ENCODE measurements at places on chromosomes 6 and 20.

DNA sequence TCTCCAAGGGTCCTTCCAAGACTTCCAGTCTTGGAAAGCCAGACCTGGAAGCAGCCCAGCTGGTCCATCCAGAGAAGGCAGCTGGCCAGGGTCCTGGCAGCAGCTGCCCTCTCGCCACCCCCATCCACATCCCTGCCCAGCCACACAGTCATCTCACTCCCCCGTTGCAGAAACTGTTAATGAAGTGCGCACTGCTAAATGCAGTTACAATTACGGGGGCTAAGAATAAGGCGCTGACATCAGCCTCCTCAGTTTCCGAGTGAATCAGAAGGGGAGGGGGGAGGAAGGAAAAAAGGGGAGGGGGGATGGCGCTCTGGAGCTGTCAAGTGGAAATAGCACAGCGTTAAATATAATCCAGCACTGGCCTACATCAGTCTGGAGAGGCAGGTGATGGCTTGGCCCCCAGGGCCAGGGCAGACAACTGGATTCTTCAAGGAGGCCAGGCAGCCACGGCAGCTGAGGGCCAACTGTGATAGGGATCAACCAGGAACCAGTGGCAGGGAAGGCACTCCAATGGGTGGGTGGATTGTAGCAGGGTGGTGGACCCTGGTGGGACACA lies 6.9 kb downstream of the RIMS4 start:
- DNase-seq: no peak

DNA sequence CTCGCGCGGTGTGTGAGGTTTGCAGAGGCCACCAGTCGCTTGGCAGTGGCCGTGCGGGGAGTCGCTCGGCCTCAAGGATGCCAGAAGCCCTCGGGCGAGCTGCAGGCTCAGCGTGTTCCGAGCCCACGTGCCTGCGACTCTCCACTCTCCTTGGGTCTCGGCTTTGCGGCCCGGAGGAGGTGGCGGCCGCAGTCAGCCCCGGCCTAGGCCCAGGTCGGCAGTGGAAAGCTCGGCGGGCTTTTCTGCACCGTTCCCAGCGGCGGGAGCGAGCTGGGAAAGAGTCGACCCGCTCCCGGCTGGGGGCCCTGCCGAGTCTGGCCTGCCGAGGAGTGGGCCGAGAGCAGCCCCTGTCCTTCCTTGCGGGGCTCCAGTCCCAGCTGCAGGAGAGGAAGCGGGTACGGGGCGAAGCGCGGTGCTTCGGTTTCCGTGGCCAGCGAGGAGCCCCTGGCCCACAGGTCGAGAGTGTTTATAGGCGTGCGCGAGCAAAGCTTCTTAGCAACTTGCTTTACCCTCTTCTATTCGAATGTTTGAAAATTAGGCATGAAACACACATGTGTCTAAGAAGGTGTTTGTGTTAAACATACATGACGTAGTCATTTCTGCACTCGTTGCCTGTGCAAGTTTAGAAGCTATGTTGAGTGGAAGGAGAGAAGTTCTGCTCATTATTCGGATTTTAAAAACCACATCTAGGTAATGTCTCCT lies 5.6 kb downstream of the FOXC1 start:
- no peak for DNase-seq

GRCh38 chr6:135012764-135013163 lies 41.9 kb downstream of the HBS1L start:
- DNase-seq: no peak

GRCh38 chr6:11097476-11097875 lies 3.8 kb downstream of the SMIM13 start:
- no peak for DNase-seq

DNA sequence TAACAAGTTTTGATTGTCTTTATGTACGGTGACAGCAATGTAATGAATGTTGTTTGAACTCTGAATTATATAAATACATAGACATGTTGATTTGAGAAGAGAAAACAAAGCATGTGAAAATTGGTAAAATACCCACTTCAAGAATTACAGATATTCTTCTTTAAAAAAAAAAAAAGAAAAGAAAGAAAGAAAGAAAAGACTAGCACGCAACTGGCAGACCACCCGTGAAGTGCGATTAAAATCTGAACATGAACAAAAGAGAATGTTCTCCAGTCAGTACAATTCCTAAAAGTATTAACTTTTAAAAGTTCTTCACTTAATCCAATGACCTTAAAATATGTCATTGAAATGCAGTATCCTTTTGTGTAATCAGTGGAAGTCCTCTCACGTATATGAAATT lies 434.9 kb downstream of the TFAP2A start:
- no peak for DNase-seq

DNA sequence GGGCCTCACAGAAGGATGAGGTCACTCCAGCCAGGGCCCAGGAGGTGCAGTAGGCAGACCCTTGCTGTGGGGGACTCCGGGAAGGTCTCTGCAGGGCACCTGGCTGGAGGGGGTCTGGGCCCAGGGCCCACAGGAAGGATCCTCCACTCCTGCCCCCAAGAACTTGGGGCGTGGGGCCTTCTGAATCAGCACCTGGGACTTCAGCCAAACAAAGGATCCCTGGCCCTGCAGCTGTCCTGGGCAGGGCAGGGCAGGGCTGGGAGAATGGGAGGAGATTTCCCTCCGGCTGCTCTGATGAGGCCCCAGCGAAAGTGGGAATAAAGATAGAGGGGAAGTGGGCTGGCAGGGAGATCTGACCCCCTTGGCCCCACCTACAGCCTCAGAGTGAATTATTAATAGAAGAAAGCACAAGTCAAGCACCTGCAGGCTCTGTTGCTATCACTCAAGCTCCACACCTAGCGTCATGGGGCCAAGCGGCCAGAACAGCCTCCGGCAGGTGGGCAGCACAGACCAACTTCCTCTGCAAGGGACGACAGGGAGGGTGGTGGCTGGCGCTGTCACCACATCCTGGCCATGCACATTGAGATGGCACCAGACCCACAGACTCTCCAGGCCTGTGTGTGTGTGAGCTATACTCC lies 61.6 kb upstream of the MRPS10 start:
- DNase-seq: no peak

DNA sequence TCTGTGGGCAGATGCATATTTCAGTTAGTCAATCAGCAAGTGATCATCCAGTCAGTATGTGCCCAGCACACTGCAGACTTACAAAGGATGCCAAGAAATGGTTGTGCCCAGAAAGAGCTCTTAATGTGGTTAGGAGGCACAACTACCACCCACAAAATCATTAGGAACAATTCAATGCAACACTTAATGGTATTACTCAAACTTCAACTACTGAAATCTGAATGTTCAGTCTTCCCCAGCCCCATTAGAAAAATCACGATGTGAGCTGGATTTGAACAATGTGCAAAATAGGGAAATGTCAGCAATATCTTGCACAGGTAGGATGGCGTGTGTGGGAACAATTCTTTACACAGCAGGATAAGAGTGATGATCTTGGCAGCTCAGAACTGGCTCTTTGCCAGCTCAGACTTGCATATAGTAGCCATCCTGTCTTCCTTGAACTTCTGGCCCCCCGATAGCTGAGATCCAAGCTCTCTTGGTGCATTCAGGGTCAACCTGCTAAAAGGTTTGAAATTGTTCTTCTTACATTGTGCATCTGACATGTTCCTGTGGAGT lies 556.7 kb upstream of the HTR1E start:
- DNase-seq: no peak

- no peak for DNase-seq
Measured at GRCh38 chr6:56652231-56652630, 9.5 kb upstream of the DST start.

DNA sequence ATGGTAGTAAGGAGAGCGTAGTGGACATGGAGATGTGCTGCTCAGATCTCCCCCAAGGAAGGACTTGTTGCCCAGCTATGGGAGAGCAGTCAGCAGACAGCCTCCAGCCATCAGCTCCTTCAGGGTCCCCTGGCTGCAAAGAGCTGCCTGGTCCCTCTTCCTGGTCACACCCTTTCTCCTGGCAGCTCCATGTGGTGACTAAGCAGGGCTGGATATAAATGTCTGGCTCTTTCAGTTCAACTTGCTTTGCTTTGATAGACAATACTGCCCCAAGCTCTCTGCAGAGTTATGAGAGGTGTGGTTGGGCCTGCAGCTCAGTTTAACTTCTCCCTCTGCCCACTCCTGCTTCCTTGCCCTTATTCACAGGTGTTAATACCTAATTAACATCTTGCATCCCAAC lies 64.1 kb upstream of the DDR1 start:
- DNase-seq: no peak

DNA sequence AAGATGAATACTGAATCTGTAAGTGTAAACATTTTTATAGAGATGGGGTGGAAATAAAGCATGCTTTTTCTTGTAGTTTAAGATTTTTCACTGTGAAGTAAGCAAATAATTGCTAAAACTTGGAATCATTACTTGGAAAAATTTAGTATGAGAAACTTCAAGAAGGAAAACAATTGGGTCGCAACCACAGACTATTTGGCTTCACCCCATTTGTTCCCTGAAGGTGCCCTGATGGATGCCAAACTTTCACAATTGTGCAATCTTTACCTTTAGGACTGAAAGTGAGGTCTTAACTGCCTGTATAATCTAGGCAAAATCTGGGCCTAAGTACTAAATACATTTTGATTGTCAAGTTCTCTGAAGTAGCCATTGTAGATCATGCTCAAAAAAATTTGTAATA lies 330.1 kb downstream of the HDGFL1 start:
- DNase-seq: no peak

- DNase-seq: no peak
Measured at GRCh38 chr6:168368066-168368820, 48.7 kb upstream of the DACT2 start.

DNA sequence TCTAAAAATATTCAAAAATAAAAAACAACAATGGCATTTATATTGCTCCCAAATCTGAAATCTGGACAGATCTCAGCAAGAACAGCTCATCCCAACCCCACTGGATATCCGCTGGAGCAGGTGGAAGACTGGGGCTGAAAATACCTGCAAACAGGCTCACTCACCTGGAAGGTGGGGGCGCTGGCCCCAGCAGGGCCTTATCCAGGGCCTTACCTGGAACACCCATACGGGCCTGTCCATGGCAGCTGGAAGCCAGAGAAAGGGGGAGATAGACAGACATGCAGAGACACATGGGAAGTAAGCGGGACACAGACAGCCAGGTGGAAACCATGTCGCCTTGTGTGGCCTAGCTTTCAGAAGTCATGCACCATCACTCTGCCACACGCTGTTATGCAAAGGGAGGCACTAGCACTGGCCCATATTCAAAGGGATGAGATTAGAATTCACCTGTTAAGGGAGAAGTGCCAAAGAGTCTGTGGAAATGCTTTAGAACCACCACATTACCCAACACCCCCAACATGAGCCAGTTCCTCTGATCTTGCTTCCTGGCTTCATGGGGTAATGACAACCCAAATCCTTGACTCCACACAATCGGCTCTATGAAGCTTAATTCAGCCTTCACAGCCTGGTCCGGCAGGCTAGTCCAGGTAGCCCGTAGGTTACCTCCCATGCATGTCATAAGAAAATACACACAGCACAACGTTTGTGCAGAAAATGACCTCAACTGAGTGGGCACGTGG lies 99.0 kb upstream of the CDYL start:
- DNase-seq: no peak

GRCh38 chr6:32086661-32087573 lies 22.2 kb downstream of the TNXB start:
- DNase-seq: no peak

- no peak for DNase-seq
Measured at GRCh38 chr20:47359530-47360296, 3.2 kb upstream of the ZMYND8 start.

DNA sequence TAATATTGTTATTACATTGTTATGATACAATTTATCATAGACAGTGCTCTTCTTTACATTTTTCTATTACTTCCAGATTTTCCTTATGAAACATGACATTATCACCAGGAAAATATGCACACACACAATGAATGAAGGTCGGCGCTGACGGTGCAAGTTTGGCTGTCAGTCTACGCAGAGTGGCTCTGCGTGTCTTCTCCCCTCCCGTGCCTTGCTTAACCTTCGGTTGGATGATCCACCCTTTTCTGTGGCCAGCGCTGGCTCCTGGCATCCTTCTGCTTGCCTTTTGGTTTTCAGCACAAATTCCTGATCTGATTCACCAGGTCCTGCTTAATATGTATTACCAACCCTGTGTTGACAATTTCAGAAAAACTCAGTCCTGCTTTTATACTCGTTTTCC lies 157.4 kb downstream of the TSHZ2 start:
- DNase-seq: no peak
